ENCODE measurements at places on chromosomes 2 and 18.

- no peak for DNase-seq
These were observed 2.8 kb downstream of the CYTIP start for GRCh38 chr2:157441072-157441454.

DNA sequence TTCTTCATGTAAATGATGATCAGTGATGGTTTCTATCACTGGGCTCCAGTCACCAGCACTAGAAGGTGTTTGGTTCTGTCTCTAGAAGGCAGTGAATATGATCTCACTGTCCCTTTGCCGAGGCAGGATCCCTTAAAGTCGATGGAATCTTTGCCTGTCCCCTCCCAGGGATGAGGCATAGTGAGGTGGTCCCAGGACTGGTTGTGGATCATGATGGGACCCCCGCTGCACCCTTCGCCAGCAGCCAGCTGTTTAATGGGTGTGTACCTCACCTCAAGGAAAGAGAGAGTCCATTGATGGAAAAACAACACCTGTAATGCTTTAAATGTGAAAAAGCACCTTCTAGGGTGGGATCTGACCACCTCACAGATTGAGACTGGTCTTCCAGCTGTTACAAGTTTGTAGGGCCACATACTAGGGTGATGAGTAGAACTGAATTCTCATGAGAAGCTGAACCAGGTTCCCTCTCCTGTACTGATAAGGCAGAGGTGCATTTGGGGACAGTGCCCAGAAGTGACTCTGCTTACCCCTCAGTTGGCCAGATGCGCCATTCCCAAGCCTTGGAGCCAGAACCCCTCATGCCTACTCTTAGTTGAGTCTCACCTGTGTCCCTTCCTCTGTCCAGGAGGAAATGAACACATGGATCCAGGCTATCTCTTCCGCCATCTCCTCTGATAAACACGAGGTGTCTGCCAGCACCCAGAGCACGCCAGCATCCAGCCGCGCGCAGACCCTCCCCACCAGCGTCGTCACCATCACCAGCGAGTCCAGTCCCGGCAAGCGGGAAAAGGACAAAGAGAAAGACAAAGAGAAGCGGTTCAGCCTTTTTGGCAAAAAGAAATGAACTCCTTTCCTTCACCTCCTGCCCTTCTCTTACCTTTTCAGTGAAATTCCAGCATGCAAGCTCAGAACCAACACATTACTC, 55.5 kb upstream of the EML6 start:
- no peak for DNase-seq

- DNase-seq, result no peak
These were observed 159.0 kb upstream of the SETBP1 start for GRCh38 chr18:44521668-44522022.

- no peak for DNase-seq
These were observed 183.8 kb downstream of the SMAD2 start for GRCh38 chr18:47746615-47747014.

DNA sequence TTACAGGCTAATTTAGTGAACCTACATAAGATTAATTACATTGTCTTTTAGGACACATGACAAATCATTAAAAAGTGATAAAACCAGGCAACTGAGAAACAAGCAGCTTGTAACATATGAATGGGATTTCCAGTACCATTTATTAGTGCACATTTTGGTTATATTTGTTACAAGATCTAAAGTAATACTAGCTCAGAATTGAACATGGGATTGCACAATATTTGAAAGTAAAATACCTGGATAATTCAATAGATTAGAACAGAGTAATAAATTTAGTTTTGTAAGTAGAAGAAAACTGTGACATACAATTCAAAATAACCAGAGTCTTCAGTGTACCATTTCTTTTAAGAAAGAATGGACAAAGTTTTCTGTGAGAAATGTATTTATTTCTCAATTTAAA, 1400.7 kb upstream of the ACVR2A start:
- no peak for DNase-seq

DNA sequence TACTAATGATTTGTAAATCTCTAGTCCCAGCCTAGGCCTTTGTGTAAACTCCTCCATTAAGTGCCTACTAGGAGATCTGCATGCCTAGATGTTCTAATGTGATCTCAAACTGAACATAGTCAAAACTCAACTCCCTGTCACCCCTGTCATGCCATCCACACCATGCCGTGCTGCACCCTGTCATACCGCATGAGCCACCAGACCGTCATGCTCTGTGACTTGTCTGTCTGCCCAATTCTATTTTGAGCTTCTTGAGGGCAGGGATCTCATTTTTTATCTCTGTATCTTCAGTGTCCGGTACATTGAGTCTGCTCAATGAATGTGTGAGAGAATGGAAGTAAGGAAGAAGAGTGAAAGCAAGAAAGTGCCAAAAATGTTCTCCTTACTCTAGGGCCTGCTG, 35.5 kb downstream of the GREB1L start:
- DNase-seq, result no peak

GRCh38 chr2:26527726-26528585, 50.0 kb upstream of the OTOF start:
- no peak for DNase-seq

Data from activated CD8-positive, alpha-beta memory T cell treated with anti-CD3 and anti-CD28 coated beads, Interleukin-2, amount 50 U/mL, for 4 hours (primary cell).